ENCODE measurements at places on chromosomes 3 and 15.

GRCh38 chr3:39133822-39134221 lies 19.6 kb downstream of the CSRNP1 start:
- DNase-seq, result no peak

DNA sequence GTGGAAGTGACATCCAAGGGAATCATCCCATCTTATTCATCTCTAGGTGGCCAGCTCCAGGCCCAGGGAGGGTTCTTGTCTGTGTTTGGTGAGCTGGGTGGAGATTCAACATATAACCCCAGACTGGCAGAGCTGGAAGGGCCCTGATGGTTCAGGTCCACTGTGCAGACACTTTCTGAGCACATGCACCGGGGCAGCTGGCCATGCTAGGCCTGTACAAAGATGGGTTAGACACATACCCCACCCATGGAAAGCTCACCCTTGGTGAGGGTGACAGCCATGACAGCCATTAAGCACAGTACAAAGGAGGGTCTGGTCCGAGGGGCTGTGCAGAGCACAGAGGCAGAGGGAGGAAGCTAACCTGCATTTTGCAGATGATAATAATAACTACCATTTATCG lies 100.4 kb downstream of the CORO2B start:
- DNase-seq, result no peak

DNA sequence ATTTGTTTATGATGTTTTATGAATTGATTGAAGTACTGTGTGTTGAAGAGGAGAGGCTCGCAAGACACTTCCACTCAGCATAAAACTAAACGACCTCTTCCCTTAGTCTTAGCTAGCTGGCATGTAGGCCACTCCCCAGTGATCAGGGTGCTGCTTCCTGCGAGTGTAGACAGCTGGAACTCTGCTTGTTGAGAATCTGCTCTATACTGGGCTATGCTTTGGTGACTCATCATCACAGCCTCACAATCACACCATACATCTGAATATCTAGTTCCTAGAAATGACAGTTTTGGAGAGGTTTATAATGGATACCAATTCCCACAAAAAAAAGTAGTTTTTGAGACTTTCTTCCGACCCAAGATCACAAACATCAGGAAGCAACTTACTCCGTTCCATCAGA lies 1.5 kb upstream of the SLC24A5 start:
- no peak for DNase-seq

- DNase-seq, result no peak
Observed at GRCh38 chr3:186896875-186897274, 33.5 kb upstream of the ST6GAL1 start.

- no peak for DNase-seq
Observed at GRCh38 chr3:105093371-105094252, 273.1 kb upstream of the ALCAM start.

GRCh38 chr3:129672412-129672811 lies 65.9 kb upstream of the PLXND1 start:
- DNase-seq, result no peak

Measured in skeletal muscle cell (primary cell).